CD4-positive, alpha-beta memory T cell (primary cell): ENCODE measurements at places on chromosomes 4 and X. TPM values are rescaled to one million over a fixed set of nuclear protein-coding genes. Genes with fewer than 3 reads are reported as not detected.
A peak's percentile ranks its signal among the peaks of the same experiment; 100 is the strongest.

Gene GLOD5
- not detected for polyA plus RNA-seq

DNA sequence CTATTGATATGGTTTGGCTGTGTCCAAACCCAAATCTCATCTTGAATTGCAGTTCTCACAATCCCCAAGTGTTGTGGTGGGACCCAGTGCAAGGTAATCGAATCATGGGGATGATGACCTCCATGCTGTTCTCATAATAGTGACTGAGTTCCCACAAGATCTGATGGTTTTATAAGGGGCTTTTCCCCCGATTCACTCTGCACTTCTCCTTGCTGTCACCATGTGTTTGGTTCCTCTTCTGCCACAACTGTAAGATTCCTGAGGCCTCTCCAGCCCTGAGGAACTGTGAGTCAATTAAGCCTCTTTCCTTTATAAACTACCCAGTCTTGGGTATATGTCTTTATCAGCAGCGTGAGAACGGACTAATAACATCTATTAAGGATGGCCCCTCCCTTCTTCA lies 68.8 kb downstream of the FBXW7 start:
- DNase-seq, result no peak

- no peak for DNase-seq
Measured at GRCh38 chr4:77204621-77205020, 47.6 kb downstream of the CCNG2 start.

DNA sequence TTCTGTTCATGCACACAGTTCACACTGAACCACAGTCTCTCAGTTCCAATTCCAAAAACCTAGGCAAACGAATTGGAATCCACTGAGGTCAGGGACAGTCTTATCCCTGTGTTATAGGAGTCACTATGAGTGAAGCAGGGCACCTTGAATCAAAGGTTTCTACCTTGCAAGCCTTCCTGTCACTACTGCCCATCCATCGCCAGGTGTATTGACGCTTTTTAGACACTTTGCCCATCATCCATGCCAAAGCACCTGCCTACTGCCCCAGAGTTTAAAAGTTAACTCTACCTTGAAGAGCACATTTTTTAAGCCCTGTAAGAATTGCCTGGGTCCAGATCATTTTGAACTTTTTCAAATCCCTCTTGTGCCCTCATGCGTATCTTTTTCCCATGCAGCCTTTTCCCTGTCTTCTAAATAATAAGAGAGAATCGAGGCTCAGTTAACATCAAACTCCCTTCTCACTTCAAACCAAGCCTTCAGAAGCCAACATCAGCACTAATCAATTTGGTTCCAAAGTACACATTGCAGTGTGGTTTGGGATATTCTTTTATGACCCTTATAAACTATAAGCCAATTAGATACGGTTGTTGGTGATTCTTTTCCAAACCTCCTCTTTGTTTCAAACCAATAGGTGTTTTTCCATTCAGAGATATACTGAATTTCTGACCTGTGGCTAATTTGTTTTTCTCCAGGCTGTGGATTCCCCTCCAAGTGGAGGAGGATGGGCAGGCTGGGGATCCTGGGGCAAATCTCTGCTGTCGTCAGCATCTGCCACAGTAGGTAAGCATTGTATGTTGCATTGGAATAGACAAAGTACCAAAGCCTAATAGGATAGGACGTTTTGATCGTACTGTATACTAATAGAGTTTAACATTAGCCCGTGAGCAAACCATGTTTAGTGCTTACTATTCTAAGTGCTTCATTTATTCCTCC lies 23.7 kb downstream of the FAM114A1 start:
- no peak for DNase-seq

GRCh38 chr4:145743641-145744040 lies 63.7 kb downstream of the C4orf51 start:
- no peak for DNase-seq

- DNase-seq, result no peak
Measured at GRCh38 chrX:24099394-24099793, 44.6 kb downstream of the EIF2S3 start.

Gene USP17L5
- polyA plus RNA-seq, result not detected

Gene PLXNB3
- polyA plus RNA-seq, result not detected

Gene TLR6
- polyA plus RNA-seq, result 0.03 TPM

- no peak for DNase-seq
Measured at GRCh38 chr4:141102367-141102766, 30.9 kb downstream of the RNF150 start.

DNA sequence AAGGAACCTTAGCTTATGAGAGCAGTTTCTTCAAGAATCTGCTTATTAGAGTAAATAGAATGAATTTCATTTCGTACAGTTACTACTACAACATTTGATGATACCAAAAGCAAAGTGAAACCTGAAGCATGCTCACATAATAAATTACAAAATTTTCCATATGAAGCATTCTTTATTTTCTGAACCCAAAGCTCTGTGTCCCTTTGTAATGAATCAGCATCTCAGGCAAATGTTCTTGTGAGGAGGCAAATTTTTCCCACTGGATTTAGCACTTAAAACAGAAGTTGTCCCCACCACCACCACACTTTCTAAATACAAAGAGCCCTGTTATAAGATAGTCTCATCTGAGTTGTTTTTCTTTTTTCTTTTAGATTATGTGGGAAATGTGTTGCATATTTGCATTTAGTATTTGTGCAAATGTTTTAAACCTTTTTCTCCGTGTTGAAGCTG lies 70.7 kb upstream of the NFKB1 start:
- no peak for DNase-seq

- no peak for DNase-seq
Measured at GRCh38 chrX:1778817-1779216, 164.0 kb downstream of the ASMT start.

Gene MAGEE2
- polyA plus RNA-seq, result not detected

DNA sequence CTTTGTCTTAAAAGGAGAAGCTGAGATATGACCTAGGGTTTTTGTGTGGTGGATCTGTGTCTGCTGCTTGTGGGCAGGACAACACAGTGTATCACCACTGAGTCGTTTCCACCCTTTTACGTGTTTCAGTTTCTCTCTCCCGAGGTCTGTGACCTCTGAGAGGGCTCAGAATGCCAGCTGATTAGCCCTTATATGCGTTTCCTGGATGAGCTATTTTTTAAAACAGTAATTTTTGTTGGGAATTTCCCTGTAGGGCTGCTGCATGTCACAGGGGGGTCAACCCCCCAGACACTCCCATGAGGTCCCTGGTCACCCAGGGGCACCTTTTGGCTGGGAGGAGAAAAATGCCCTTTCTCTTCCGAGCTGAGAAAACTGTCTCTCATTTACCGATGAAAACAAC lies 170.4 kb upstream of the CASK start:
- no peak for DNase-seq

DNA sequence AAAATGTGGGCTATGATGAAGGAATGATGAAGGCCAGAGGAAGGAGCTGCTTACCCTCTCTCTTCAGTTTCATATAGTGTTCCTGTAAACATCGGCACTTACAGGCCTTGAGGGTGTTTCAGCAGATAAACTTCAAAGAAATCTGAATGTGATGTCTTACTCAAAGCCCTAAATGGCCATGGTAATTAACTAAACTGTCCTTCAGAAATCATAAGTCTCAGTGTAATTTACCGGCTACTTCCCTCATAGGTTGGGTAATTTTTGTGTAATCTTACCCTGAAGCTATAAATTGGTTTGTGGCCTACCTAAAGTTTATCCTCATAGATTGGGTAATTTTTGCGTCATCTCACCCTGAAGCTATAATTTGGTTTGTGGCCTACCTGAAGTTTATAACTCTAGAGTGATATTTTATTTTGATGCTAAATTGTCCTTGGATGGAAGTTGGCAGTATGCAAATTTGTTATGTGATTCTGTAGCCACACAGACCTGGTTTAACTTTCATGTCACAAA lies 2700.3 kb downstream of the ARAP2 start:
- DNase-seq, result no peak

Gene ANK2
- not detected for polyA plus RNA-seq

Gene CXCL11
- polyA plus RNA-seq, result not detected

- DNase-seq, result no peak
Measured at GRCh38 chrX:46198858-46199257, 346.4 kb downstream of the ZNF674 start.

Gene UPF3B
- 7.7 TPM for polyA plus RNA-seq

DNA sequence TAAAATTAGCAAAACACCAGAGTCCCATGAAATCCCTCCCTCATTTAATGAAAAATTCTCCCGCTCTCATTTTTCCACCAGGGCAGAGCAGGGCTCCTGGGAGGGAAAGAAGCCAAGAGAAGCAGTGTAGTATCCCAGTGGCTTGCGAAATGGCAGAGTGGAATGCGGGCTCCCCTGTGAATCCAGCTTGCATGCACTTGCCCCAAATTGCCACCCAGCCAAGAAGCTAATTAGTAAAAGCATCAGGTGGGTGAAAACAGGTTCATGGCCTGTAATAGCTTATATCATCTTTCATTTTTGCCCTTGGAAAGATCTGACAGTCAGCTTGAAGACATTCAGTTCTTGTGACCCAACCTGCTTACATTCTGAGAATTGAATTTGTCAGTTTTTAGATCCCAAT lies 10.1 kb downstream of the AMOT start:
- DNase-seq, result no peak

Gene CD38
- 0.69 TPM for polyA plus RNA-seq

Gene TAF7L
- polyA plus RNA-seq, result not detected

DNA sequence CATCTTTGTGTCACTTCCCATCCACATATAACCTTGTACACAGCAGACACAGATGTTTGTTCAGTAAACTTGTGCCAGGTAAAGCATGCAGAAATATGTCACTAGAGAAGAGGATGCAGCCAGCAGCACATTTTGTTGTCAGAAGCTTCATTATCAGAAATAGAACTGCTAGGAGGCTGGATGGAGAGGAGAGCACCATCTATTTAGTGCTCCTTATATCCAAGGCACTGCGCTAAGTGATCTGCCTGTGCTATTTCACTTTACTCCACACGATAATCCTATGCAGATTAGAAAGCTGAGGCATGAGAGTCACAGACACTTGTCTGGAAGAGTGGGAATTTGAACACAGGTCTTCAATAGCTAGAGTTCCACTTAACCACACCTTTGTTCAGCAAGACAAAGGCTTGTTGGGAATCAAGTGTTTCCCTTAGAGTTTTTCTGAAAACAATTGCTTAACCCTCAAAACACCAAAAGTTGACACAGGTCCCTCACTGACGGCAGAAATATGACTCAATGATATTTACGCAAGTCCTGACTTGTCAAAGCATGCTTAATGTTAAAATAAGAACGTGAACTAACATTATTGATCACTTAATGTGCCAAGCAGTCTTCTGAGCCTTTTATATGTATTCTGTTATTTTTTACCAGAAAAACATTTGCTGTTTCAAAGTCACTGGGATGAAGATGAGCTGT lies 1.2 kb upstream of the QDPR start:
- no peak for DNase-seq

- DNase-seq, result peak; percentile 44
Measured at GRCh38 chr4:77072195-77072753, 3.5 kb downstream of the CCNI start.

DNA sequence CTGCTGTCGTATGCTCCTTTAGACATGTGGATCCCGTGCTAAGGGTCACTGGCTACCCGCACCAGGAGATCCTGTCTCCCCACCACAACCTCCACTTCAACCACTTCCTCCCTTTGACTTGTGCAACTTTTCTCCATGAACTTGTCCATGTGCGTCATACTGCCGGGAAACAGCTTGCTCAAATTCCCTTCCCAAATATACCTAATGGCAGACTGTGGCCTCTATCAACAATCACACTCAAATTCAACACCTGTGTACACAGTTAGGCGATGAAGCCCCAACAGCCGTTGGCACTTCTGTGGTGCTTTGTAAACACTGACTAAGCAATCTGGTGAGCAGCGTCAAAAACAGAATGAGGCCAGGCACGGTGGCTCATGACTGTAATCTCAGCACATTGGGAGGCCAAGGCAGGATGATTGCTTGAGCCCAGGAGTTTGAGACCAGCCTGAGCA lies 49.5 kb downstream of the CD99L2 start:
- DNase-seq, result no peak

DNA sequence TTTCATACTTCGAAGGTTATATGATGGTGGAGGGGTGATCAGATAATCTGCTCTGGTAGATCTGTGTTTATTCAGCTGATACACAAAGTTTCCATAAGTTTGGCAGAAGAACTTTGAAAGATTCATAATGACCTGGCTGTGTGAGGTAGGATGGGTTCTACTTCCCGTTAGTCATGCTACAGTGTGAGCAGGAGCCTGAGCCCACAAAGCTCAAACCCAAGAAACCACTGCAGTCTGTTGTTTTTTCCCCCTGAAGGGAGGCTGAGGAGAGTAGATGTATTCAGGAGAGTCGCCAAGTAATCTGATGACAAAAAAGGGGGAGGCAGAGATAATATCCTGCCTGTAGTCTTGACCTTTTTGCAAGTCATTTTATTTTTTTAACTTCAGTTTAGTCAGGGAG lies 52.8 kb upstream of the PPP3CA start:
- DNase-seq, result no peak

- DNase-seq, result no peak
Measured at GRCh38 chrX:2618516-2618915, 72.6 kb upstream of the CD99 start.

DNA sequence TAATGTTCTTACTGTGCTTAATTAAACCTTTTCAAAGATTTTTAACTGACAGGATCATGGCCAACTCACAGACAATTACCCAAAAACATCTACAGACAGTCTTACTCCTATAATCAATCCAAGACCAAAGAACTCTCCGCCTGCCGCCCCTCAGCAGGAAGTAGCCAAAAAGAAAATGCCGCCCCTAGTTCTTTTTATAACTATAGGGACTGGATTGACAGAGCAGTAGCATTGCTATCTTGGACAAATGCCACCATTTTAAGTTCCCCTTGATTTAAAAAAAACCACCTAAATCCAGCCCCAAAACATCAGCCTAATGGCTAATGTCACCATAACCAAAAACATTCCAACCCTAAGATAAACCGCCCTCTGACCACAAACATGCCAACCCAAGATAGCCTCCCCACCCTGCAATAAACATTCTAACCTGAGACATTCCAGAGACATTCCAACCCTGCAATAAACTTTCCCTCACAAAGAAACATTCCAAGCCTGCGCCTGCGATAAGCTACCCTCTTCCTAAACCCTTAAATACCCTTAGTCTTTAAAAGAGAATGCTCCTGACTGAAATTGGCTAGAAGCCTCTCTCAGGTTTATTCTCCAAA lies 77.0 kb downstream of the COQ2 start:
- no peak for DNase-seq

Gene SUPT20HL2
- polyA plus RNA-seq, result not detected

- no peak for DNase-seq
Measured at GRCh38 chr4:139076016-139076744, 60.6 kb downstream of the NOCT start.

DNA sequence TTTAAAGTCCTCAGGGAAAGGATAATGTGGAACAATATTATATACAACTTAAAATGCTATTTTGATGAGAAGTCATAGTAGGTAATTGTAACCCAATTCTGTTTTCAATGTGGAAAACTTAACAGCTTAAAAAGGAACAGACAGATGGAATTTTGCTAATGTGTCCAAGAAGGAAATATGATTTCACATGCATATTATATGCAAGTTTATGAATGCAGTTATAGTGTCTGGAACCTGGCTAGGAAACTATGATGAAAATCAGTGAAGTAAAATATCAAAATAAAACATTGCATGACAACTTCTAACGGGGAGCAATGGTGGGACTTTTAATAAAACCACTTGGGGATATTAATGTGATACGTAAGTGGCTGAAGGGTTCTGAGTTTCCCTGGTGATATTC lies 152.6 kb upstream of the HAND2 start:
- DNase-seq, result no peak

Gene DIAPH2
- 9.6 TPM for polyA plus RNA-seq
